ENCODE measurements at places on chromosomes 7 and 10.

DNA sequence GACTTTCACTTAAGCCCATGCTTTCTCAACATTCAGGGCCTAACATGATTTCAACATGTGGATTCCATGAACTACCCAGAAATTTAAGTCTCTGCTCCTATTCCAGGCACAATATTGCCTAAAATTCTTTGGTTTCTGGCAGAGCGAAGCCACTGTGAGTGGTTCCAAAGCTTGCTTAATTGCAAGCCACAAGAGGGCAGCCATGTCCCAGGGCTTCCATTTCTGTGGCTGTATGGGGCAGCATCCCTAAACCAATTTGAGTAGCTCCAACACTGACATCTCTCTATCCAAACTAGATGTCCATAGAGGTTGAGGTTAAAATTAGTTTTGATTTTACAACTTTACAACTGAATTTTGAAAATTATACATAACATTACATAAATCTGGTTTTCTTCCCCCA, 56.3 kb upstream of the MDFIC start:
- peak; percentile 25 for DNase-seq

GRCh38 chr10:89870936-89871335, 169.5 kb downstream of the KIF20B start:
- no peak for DNase-seq

DNA sequence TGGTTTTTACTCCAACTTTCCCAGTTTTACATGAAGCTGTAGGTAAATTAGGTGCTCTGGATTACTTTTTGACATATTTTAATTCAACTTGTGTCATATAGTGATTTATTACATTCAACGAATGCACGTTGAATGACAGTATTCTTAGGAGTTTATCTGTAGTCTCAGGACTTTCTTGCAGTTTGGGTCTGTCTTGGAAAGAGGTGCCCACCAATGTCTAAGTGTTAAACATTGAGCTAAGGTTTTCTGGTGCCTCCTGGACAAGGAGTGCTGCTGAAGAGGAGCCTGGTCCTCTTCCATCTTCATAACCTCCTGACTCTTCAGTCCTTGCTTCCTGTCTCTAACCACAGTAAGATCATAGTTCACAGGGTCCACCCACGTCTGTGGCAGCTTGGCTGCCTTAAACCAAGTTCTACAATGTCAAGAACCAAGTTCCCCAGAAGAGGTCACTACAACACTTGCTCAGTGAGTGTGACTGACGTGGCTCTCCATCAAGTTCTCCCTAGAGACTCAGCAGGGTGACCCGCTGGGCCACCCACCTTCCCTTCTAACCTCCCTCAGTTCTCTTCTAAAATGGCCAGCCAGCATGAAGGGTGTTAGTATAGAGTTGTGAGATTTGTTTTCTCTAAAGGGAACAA, 6.1 kb downstream of the NPY start:
- peak; percentile 23 for DNase-seq

DNA sequence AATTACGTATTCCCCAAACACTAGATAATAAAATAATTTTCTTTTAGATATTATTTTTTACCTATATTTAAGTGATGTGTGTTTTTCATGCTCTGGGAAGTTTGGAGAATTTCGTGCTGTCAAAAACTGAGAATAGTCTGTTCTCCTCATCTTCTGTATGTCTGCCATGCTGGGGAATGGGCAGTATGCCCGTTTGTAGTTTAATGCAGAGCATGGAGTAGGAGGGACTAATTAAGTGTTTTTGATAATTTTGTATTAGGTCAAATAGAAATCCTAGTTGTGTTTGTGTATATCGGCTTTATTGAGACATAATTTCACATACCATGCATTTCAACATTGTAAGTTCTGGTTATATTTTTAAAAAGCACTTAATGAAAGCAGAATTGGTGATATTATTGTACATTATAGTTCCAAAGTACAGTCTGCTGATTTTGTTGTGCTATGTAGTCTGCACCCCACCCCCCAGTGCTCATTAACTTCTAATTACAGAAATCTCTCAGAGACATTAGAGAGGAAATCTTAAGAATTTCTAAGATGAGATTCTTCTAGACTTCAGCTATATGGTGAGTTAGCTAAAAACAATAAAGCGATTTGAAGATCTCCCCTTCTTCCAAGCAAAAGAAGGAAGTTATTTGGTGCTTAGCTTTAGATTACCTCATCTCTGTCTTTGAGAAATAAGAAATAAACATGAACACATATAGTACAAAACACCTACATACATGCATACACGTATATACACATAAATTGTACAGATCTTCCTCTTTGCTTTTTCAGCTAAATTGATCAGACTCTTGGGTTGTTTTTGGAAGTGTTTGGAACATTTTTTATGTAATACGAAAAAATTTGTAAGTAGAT, 22.2 kb downstream of the ZRANB1 start:
- no peak for DNase-seq

DNA sequence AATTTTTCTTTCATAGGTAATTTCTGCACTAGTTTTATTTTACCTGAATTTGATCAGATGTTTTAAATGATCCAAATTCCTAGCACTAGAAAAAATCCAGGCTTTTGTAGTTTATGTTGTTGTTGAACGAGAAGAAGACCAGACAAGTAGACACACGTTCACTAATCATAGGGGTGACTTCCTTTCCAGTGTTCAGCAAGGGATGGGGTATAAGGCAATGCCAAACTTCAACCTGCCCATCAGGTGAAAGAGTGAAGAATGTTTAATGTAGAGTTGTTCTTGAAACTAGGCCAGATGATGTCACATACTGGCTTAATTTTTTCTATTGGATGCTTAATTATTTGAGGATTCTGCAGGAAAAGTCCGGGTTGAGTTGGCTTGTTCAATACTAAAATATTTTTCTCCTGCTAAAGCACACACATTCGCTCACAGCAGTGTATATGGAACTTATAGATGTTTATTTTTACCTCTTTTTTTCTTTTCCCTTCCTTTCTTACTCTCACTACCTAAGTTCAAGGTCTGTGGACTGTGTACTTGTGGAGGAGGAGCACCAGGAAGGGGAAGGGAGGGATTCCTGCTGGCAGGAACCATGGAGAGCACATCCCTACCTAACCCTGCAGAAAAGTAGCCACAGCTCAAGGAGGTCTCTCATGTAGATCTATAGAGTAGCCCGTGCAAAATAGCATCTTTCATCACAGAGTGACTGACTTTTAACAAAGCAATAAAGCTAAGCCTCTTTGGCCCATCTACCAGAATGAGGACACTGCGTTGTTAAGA, 23.1 kb upstream of the AKR1E2 start:
- no peak for DNase-seq

DNA sequence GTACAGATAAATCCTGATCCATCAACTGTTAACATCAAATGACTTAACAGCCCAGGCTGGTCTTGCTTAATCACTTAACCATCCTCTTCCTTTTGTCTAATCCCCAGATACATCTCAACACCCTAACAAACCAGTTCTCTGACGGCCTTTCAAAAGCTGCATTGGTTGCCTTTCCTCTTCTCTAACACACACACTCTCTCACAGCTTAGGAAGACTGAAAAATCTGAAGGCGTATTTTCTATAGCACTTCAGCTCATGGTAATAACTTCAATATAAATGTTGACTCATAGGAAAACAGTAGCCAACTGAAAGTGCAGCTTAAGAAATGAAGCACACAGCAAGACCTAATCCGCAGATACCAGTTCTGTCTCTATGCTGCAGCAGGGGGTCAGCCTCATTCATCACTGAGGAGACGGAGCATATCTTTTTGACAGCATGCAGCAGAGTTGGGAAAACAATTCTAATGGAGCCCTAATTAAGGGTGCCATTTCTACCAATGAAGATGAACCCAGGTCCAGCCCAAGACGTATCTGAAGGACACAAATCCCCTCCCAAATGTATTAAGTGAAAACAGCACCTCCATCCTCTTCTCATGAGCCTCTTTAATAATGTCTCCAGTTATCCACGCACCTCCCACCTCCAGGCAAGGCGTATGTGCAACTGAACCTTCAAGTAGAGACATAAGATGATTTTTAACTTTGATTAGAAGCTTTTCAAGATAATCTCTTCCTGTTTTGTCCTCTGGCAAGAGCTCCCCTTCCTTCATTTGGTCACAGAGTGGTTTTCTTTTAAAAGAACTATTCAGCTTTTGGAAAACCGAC, 211.7 kb upstream of the NFE2L3 start:
- no peak for DNase-seq

DNA sequence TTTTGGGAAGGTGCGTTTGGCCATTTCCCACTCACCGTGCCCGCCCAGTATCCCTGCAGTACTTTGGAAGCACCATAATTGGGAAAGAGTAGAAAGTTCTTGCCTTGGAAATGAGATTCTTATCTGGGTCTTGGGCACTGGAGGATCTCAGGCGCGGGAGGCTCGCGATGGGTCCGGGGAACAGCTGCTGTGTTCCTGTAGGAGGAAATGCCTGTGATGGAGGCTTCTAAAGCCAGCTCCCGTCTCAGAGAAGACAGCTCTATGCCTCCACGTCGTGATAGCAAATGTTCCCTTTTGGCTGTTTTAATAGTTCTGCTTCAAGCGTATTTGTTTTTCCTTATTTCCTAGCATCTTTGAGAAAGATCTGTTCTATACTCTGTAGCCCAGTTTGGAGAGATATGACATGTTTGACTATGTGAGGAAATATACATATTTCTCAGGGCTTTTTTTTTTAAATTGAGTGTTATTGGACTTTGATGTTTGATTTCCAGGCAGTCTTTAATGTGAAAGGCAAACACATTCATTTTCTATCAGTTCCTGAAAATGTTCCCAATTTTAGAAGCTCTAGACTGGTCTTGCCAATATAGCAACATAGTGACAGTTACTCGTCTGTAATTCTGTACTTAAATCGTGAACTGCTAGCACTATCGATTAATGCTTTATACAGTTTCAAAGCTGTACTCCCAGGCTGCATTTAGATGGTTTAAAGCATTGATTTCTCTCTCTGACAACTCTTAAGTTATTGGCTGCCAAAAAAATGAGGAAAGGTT, 280.8 kb downstream of the DPP6 start:
- no peak for DNase-seq

DNA sequence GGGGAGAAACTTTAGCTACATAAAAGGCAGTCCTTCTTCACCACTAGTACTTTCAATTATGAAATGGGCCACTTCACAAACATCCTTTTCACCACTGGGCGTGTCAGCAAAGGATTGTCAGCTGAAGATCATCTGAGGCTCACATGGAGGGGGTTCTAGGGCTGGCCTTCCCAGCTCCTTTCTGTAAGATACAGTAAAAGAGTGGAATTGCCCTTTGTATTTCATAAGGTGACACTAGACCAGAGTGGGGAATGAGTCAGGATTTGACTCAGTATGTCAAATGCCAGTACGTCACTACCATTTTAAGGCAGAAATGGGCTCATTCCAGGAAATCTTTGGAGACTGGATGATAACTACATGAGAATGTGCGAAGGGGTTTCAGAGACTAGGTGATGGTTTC, 21.2 kb upstream of the BLOC1S2 start:
- DNase-seq = no peak
